ENCODE measurements at places on chromosomes 16 and 17.

DNA sequence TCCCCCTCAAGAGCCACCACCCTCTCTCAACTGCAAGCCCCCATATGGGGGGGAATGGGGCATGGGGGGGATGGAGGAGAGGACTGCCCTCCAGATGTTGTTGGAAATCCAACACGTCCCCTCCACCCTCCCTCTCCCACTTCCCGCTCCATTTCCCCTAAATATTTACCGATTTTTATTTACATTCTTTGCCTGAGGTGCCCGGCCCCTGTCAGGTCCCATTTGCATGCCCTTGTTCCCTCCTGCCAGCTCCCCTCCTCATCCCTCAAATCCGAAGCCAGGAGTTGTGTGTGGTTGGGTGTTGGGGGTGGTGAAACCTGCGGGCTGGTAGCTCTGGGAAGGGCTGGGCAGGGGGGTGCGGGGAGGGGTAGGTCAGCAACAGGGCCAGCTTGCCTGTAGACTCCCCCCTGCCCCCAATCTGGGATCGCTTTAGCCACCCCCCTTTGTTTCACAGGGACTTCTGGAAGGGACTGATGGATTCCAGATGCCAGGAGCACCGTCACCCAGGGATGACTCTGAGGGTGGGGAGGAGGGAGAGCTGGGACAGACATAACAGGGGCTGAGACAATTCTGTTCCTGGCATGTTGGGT, 39.7 kb upstream of the NGFR start:
- no peak overlapping the region for H3K4me3 ChIP-seq
- H3K27me3 ChIP-seq = no peaks in the 10 kb centered on the region
- no peaks in the 10 kb centered on the region for H3K4me1 ChIP-seq
- no peaks in the 10 kb centered on the region for H3K36me3 ChIP-seq
- H3K27ac ChIP-seq = no peak overlapping the region
- no peak for DNase-seq

GRCh38 chr16:68839831-68840230, 3.5 kb upstream of the TANGO6 start:
- H3K27me3 ChIP-seq = no peaks in the 10 kb centered on the region
- H3K27ac ChIP-seq = peak overlapping the region; percentile 48
- no peak overlapping the region for H3K4me3 ChIP-seq
- peaks cover 2% of the 10 kb centered on the region for H3K4me1 ChIP-seq

GRCh38 chr17:72474719-72475477, 354.1 kb downstream of the SOX9 start:
- H3K27me3 ChIP-seq = no peaks in the 10 kb centered on the region
- no peak for DNase-seq
- peaks cover 14% of the 10 kb centered on the region for H3K4me1 ChIP-seq
- H3K27ac ChIP-seq = no peak overlapping the region
- H3K4me3 ChIP-seq = no peak overlapping the region
- no peaks in the 10 kb centered on the region for H3K36me3 ChIP-seq

DNA sequence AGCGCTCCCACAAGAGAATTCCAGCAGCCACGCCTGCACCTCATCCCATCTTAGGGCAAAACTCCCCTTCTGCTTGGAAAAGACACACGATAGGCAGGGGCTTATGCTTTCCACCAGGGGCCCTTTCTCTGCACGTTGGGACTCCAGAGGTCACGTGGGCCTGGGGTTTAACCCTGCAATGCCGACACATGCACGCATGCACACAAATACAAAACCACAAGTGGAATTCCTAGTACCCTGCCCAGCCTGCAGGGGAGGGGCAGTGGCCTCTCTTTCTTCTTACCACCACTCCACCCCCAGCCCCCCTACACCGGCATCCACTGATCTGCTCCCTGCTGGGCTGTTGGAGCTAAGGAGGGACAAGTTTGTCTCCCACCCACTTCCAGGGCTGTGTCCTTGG, 16.8 kb upstream of the CCDC182 start:
- DNase-seq = no peak
- H3K4me1 ChIP-seq = no peaks in the 10 kb centered on the region
- H3K27ac ChIP-seq = no peak overlapping the region
- H3K27me3 ChIP-seq = no peaks in the 10 kb centered on the region
- no peaks in the 10 kb centered on the region for H3K36me3 ChIP-seq

DNA sequence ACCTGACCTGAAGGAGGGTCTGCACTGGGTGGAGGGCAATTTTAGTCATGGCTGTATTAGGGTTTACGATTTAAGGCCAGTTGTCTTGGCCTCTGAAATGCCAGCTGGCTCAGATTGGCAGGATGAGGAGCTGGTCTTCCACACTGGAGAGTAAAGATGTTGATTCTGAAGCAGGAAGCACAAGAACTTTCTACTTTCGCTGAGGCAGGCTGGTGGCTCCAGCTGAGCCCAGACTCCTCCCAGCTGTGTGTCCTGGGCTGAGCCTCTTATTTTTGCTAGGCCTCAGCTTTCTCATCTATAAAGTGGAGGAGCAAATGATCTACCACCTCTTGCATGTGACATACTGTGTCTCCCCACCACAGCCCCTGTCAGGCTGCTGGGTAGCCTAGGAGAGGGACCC, 74.4 kb downstream of the MRM1 start:
- no peak overlapping the region for H3K27ac ChIP-seq
- no peaks in the 10 kb centered on the region for H3K27me3 ChIP-seq
- no peak for DNase-seq
- H3K36me3 ChIP-seq = no peaks in the 10 kb centered on the region
- H3K4me3 ChIP-seq = no peak overlapping the region

- H3K27me3 ChIP-seq = no peaks in the 10 kb centered on the region
- no peaks in the 10 kb centered on the region for H3K36me3 ChIP-seq
- no peak for DNase-seq
- H3K4me1 ChIP-seq = peaks cover 4% of the 10 kb centered on the region
These were observed 1.6 kb downstream of the DOC2B start for GRCh38 chr17:179781-180380.

DNA sequence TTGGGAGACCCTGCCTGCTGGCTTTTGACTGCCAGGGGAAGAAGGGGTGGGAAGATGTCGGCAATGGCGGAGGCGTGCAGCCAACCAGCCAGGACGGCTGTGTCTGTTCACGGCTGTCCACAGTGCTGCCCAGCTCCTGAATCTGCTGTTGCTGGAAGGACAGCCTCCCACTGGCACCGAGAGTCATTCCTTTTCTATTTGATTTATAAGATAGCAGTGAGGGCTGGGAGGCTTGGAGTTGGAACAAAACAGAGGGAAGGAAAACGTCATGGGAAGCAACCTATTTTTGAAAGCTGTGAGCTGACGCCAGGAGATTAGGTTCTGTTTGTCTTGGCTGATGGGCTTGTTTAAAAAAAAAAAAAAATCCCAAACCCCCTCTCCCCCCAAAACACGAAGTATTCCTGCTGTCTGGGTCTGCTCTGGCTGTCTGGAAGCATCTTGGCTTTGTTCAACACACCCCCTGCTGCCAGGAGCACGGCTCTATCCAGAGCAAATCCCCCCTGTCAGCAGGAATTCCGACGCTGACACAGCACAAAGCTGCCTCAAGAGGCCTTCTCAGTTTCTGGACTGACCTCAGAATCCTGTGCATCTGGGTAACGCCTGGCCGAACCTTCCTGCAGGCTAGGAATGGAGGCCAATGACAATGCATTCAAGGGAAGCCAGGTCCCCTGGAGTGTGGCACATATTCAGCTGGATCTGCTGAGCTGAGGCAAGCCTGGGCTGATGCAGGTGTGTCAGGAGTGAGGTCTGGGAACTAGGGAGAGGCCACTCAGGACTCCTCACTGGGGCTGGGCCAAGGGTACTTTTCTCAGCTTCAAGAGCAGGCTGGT, 41.0 kb upstream of the SREBF1 start:
- peak overlapping the region; percentile 86 for H3K27ac ChIP-seq
- DNase-seq = peak; percentile 87
- H3K27me3 ChIP-seq = no peaks in the 10 kb centered on the region
- H3K4me3 ChIP-seq = no peak overlapping the region
- H3K4me1 ChIP-seq = peaks cover 29% of the 10 kb centered on the region
- no peaks in the 10 kb centered on the region for H3K36me3 ChIP-seq

DNA sequence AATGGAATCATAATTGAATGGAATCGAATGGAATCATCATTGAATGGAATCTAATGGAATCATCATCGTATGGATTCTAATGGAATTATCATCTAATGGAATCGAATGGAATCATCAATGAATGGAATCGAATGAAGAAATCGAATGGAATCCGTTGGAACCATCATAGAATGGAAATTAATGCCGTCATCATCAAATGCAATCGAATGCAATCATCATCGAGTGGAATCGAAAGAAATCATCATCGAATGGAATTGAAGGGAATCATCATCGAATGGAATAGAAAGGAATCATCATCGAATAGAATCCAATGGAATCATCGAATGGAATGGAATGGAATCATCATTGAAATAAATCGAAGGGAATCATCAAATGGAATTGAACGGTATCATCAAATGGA, 217.2 kb downstream of the SHCBP1 start:
- no peak overlapping the region for H3K4me3 ChIP-seq
- H3K4me1 ChIP-seq = no peaks in the 10 kb centered on the region
- H3K36me3 ChIP-seq = no peaks in the 10 kb centered on the region
- no peak for DNase-seq
- no peaks in the 10 kb centered on the region for H3K27me3 ChIP-seq
- H3K27ac ChIP-seq = no peak overlapping the region

GRCh38 chr16:364595-365491, 5.5 kb downstream of the MRPL28 start:
- peaks cover 5% of the 10 kb centered on the region for H3K4me1 ChIP-seq
- no peak overlapping the region for H3K27ac ChIP-seq
- peaks cover 16% of the 10 kb centered on the region for H3K36me3 ChIP-seq
- H3K4me3 ChIP-seq = no peak overlapping the region

GRCh38 chr17:56595831-56596690, 2.6 kb downstream of the NOG start:
- no peak for DNase-seq
- peak overlapping the region; percentile 24 for H3K4me3 ChIP-seq
- no peak overlapping the region for H3K27ac ChIP-seq
- peaks cover 5% of the 10 kb centered on the region for H3K4me1 ChIP-seq
- H3K36me3 ChIP-seq = no peaks in the 10 kb centered on the region

DNA sequence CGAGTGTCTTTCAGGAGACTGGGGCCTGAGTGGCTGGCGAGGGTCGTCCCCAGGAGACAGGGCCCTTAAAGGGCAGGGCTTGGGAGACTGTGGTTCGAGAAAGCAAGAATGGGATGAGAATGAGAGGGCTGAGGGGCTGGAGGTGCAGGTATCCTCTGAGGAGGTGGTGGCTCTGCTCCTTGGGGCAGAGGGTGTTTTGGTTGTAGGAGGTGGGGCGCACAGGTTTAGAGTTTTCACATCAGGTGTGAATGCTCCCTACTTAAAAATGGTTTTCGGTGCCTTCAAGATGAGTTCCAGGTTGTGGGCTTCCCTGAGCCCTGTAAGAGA, 430 bp downstream of the BCAS3 start:
- peak overlapping the region; percentile 64 for H3K4me3 ChIP-seq
- H3K27me3 ChIP-seq = no peaks in the 10 kb centered on the region
- DNase-seq = no peak
- no peaks in the 10 kb centered on the region for H3K36me3 ChIP-seq
- H3K27ac ChIP-seq = peak overlapping the region; percentile 75

- no peaks in the 10 kb centered on the region for H3K27me3 ChIP-seq
- H3K27ac ChIP-seq = no peak overlapping the region
- DNase-seq = no peak
- H3K36me3 ChIP-seq = no peaks in the 10 kb centered on the region
- no peaks in the 10 kb centered on the region for H3K4me1 ChIP-seq
These were observed 47.0 kb upstream of the CACNG5 start for GRCh38 chr17:66787914-66788313.

- peak overlapping the region; percentile 99 for H3K27ac ChIP-seq
- no peak for DNase-seq
- H3K4me3 ChIP-seq = no peak overlapping the region
- H3K36me3 ChIP-seq = peaks cover 5% of the 10 kb centered on the region
These were observed 4.3 kb downstream of the TRAF4 start for GRCh38 chr17:28747801-28748750.

DNA sequence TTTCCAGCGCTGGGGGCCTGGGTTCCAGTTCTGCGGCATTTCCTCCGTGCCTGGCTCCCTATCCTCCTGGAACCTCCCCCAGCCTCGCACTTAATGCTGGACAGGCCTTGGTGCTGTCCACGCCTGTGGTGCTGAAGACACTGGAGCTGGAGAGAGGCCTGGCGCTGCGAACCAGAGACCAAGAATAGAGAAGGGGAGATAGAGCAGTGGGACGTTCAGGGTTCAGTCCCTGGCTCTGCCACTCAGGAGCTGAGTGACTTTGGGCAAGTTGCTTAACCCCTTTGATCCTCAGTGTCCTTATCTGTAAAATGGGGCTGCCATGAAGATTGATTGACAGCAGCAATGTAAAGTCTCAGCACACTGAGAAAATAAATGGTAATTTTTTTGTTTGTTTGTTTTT, 11.9 kb downstream of the SBK1 start:
- no peak overlapping the region for H3K27ac ChIP-seq
- H3K4me3 ChIP-seq = no peak overlapping the region
- H3K27me3 ChIP-seq = no peaks in the 10 kb centered on the region
- no peaks in the 10 kb centered on the region for H3K4me1 ChIP-seq

- no peaks in the 10 kb centered on the region for H3K27me3 ChIP-seq
- H3K27ac ChIP-seq = no peak overlapping the region
- DNase-seq = no peak
These were observed 144.0 kb upstream of the IRX6 start for GRCh38 chr16:55179852-55180585.

- H3K27ac ChIP-seq = no peak overlapping the region
- no peak overlapping the region for H3K4me3 ChIP-seq
- H3K36me3 ChIP-seq = peaks cover 15% of the 10 kb centered on the region
These were observed 19.8 kb downstream of the USP36 start for GRCh38 chr17:78820841-78821240.

- H3K4me3 ChIP-seq = no peak overlapping the region
- H3K27me3 ChIP-seq = no peaks in the 10 kb centered on the region
- peak; percentile 12 for DNase-seq
- no peaks in the 10 kb centered on the region for H3K36me3 ChIP-seq
These were observed 228.5 kb upstream of the PMFBP1 start for GRCh38 chr16:72400257-72401083.

GRCh38 chr16:16154281-16154951, 68.9 kb downstream of the ABCC6 start:
- H3K27ac ChIP-seq = no peak overlapping the region
- H3K4me1 ChIP-seq = no peaks in the 10 kb centered on the region
- no peaks in the 10 kb centered on the region for H3K36me3 ChIP-seq
- no peaks in the 10 kb centered on the region for H3K27me3 ChIP-seq

GRCh38 chr17:59479141-59479540, 86.3 kb upstream of the DHX40 start:
- H3K27me3 ChIP-seq = no peaks in the 10 kb centered on the region
- no peaks in the 10 kb centered on the region for H3K4me1 ChIP-seq
- no peaks in the 10 kb centered on the region for H3K36me3 ChIP-seq
- no peak for DNase-seq
- H3K4me3 ChIP-seq = no peak overlapping the region
- no peak overlapping the region for H3K27ac ChIP-seq
